Pulmonary artery endothelial cell (primary cell): ENCODE measurements at places on chromosomes 4 and X. TPM values are rescaled to one million over a fixed set of nuclear protein-coding genes. Genes with fewer than 3 reads are reported as not detected.

GRCh38 chr4:13670456-13671160, 43.1 kb upstream of the BOD1L1 start:
- no peak for DNase-seq

DNA sequence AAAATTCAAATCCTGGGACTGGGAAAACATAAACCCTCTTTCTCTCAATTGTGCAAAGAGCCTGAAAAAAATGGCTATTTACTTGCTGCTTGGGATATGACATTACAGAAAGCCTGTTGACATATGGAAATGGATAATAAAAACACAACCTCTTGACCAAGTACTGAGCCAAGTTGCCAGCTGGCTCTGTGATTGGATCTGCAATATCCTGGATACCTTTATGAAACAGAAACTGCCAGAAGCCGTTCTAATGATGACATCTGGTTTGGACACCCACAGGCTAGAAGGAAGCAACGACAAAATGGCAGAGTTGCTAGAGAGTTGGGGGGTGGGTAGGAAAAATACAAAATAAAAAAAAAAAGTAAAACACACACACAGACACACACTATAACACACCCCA, 481.4 kb downstream of the FAT4 start:
- DNase-seq, result no peak

DNA sequence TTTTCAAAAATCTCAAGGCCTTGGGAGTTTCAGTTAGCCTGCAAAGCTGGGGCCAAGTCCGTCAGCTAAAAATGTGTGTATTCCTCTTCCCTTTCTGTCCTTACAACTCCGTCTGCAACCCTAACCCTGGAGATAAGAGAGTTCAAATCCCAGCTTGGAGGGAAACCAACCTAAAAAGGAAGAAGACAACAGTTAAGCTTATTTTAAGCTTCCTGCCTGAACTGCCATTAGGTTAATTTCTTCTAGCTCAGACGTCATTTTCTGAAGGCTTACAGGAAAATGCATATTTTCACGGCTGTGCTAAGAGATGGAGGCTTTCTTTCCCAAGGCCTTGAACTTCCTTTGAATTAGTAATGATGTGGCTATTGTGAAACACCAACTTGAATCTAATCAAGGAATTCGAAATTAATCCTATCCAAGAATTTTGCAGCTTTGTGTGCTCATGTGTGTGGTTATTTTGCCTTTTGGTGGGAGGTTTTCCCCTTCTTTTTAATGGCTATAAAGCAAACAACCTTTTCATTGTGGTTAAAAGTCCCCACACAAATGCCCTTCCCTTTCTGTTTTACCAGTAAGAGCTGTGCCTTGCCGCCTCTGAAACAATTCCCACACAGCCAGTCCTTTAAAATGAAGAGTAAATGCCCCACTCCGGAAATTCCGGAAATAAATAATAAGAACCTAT, 103.5 kb downstream of the IRF2 start:
- no peak for DNase-seq

DNA sequence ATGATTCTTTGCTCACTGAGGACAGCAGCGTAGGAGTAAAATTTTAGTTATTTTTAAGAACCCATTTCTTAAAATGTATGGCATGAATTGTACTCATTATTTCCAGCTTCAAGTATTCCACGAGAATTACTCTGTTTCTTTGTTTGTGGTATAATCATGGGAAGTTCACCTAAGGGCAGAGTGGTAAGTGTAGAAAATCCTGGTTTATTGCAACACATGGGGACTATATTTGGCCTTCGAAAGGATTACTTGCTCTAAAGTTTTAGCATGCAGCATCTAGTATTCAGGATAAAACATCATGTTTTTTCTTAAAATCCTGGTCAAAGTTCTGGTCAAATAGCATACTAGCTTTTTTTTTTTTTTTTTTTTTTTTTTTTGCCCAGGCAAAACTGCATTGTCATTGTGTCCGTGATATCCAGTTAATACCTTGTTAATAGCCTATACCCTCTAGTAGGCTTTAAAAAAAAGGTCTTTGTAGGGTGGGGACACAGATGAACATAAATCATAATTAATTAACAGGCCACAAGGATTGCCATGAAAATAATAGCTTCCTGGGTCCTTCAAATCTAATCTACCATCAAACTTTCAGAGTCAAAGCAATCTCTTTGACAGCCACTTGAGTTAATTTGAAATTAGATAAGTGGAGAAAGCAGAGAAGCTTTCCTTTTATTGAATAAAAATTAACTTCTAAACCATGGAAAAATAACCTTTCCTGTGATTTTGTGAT, 44.6 kb upstream of the VEGFC start:
- no peak for DNase-seq

DNA sequence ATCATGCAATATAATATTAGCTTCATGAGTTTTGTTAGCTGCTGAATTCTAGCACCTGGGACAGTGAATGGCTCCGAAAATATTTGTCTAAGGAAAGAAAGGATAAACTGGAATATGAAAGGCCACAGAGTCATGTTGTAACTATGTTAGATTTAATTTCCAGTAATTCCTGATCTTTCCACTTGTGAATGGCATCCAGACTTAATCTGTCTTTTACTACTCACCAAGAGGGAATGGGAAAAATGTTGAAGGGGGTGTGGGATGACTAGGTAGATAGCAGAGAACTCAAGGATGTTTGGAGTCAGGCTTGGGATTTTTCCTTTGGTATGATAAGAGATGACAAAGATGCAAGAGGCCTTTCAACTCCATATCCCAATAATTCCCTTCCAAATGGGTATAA, 9.4 kb downstream of the ADH6 start:
- no peak for DNase-seq

DNA sequence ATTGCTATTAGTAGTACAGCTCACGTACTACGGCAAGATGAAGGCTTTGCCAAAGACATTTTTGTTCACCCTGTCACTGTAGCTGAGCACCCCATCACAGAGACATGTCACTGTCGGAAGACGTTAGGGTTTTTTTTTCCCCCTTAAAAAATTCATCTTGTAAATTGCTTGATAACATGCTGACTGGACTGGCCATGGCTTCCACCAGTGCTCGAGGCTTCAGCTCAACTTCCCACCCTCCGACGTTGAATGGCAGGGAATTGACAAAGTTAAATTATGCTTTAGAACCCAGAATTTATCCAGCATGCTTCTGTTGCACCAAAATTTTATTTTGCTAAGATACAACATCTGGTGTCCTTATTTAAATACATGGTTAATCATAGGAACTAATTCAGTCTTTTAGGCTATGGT, 707 bp upstream of the OTUD4 start:
- no peak for DNase-seq

- DNase-seq, result no peak
Measured at GRCh38 chrX:138191998-138192397, 519.5 kb downstream of the FGF13 start.

- no peak for DNase-seq
Measured at GRCh38 chr4:99875071-99875470, 19.2 kb downstream of the LAMTOR3 start.

DNA sequence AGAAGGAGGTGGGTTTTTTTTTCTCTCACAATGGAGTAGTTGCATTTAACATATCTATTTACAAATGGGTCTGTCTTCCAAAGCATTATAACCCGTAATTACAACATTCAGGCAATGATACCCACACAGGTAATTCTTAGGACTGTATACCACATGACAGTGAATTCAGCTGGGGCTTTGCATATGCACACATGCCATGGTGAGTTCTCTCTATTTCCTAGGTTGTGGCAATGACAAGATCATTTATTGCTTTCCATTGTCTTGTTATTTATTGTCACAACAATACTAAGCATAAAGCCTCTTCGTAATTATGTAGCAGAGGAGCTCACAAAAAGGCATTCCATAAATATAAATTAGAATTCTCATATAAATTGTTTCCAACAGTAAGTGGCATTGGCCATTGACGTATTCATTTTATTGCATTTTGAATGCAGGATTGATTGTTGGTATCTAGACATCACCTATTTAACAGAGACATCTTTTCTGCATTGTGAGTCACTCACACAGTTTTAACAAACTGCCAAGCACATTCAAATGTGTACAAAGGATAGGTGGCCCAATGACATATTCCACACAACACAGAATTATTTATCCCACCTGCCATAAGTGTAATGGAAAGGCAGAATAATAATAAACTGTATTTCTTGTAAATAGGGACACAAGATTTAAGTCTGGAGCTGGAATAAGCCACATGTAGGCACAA, 390.7 kb upstream of the GALNT7 start:
- DNase-seq, result no peak

DNA sequence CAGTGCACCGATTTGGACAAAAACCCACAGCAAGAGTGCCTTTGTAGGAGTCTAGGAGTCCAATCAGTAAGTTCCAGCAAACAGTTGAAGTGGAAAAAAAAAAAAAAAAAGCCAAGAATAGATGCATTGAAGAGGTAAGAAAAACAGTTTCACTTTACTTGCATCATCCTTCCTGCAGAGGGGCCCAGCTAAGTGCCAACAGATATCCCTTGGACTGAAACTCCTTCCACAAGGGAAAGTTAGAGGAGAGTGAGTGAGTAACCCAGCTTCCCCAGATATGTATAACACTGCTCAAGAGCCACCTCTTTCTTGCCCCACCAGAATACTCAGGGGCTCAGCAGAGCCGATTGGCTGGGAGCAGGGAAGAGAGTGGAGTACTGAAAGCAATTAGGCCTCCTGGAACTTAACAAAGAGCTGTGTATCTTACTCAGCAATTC, 617.7 kb upstream of the SMIM31 start:
- DNase-seq, result no peak

DNA sequence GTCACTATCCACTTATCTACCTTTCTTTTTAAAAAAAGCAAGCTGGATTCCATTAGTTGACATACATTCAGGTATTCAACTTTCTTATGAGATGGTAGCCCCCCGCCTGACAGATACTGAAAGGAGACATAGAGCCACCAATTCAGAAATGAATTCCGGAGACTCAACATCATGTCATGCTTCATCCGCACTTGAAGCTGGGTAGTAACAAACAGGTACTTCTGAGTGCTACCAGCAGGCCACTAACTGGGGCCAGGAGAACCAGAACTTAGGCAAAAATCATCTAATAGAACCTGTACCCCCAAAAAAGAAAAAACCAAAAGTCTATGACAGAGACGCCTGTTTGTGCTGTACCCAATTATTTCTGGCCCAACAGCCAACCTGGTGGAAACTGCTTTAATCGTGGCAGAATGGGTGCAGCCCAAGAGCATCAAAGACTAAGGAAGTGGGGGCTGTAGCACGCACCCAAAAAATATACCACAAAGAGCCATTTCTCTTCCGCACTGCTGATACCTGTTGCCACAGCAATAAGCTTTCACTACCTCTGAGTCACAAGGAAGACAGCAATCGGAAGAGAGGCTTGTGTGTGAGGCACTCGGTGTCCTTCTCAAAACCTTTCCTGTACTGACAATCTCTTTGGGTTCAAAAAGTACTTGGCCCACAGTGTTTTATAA, 84.8 kb downstream of the AFAP1 start:
- DNase-seq, result no peak

GRCh38 chr4:169807934-169808509, 50.3 kb upstream of the HPF1 start:
- DNase-seq, result no peak

GRCh38 chrX:50202539-50202938, 1.7 kb upstream of the AKAP4 start:
- DNase-seq, result peak; percentile 8

- no peak for DNase-seq
Measured at GRCh38 chrX:153029162-153029561, 27.1 kb upstream of the PNMA3 start.

DNA sequence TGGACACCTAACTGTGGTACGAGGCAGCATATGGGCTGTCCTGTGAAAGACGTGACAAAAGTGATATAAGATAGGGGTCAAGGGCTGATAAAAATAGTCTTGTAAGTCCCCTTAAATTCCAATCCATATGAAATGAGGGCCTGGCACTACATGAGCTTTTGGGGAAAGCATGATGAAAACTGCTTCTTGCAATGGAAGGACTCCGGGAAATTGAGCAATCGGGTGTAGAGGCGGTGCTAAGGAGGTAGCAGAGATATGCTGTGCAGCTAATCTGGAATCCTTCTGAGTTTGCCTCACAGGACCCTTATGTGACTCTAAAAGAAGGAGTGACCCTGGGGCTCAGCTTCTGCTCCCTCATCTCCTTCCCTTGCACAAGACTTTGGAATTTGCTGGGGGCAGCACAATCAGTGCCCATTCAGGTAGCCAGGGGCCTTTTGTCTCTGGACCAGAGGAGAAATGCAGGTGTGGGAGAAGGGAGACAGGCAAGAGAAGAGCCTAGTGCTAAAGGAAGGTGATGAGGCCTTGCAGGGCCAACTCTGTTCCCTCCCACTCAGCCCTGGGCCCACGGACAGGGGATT, 12.8 kb downstream of the CLDN2 start:
- DNase-seq, result no peak

FGF13 gene
- not detected in 2 replicates for total RNA-seq

GAGE2A gene
- not detected in 2 replicates for total RNA-seq

GLOD5 gene
- total RNA-seq, result not detected in 2 replicates

TXK gene
- 0.04 and 0.07 TPM in 2 replicates for total RNA-seq
